ENCODE measurements at places on chromosomes 3 and 15.
A peak's percentile ranks its signal among the peaks of the same experiment; 100 is the strongest.

DNA sequence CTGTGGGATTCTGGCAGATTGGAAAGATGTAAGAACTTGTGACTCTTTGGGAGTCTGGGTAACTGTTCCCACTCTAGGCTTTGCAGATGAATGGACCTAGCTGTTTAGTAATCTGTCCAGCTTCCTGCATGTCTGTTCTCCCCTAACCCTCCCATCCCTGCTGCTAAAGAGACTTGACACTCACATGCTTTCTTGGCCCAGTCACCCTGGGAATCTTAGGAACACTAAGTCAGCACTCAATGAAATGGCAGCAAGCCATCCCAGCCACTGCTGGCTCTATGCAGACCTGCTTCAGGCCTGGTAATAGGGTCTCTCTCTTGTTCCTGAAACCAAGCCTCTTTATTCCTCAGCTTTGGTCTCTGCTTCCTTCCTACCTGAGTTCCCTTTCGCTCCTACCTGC is 63.7 kb upstream of the THSD4 start:
- DNase-seq, result no peak

- no peak for DNase-seq
Measured at GRCh38 chr3:126017362-126017761, 48.4 kb downstream of the ROPN1B start.

DNA sequence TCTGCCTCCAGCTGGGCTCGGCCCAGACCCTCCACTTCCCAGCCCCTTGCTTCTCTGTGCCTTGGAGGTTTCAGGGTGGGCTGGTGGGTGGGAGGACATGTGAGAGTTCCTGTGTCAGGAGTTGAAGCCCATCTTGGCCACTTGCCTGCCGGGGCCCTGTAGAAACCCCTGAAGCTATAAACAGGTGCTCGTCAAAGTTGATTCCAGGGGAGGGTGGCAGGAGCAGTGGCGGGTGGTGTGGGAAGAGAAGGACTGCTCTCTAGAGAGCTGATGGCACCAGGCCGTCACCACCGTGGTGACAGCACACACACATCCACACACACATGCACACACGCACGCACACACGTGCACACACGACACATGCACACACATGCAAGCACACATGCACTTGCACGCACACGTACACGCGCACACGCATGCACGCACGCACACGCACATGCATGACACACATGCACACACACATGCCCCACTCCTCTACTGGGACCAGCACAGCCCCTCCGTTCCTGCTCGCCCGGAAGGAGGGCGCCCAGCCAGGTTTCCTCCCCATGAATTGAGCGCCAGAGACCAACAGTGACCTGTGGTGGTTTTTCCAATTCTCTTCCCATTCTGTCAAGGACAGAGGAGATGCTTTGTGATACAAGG is 56.3 kb upstream of the CGNL1 start:
- DNase-seq, result no peak

- no peak for DNase-seq
Measured at GRCh38 chr15:74626752-74627692, 11.4 kb downstream of the CLK3 start.

DNA sequence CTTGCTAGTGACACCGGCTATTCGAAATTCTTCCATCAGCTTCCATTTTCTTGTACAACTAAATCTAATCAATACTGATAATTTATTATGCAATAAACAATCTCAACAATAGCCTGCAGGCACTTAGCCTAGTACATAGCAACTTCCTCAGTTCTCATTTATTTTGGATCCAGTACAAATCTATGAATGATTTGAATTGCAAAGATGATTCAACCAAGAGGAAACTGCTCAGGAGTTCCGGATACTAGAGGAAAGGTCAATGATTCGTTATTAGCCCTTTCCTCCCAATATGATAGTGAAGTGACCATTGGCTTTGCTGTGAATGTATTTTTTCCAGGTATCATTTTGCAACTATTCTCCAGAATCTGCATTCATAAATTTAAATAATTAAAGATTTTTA is 827.0 kb downstream of the CADM2 start:
- DNase-seq, result no peak

DNA sequence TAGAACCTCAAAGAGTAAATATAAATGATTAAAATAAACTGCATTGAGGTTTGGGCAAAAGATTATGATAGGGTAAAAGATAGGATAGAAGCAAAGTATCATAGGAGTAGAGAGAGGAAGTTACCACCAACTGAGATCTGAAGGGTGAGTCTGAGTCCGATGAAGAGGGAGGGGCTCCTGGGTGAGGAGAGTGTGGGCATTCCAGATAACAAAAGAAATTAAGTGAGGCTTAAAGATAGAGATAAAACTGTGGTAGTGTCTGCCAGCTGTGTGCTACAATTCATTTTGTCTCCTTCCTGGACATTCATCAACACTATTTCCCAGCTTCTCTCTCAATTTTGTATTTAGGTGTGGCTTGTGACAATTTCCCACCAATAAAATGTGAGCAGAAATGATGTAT is 343.0 kb upstream of the PLSCR5 start:
- no peak for DNase-seq

- DNase-seq, result no peak
Measured at GRCh38 chr3:120182613-120183511, 88.6 kb upstream of the GSK3B start.

DNA sequence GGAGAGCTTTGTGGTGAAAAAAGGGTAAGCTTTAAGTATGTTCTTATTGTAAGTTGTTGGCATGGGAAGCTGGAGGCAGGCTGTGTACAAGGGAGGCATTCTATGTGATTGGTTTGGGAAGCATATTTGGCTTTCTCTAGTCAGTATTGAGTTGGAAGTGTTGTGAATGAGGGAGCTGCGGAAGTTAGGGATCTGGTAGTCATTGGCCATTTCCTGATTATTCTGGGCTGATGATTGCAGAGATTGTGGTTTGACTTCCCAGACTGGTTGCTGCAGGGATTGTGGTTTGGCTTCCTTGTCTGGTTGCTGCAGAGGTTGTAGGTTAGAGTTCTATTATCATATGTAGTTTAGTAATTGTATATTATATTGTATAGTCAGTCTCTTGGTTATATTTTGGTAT is 21.0 kb downstream of the STXBP5L start:
- no peak for DNase-seq

DNA sequence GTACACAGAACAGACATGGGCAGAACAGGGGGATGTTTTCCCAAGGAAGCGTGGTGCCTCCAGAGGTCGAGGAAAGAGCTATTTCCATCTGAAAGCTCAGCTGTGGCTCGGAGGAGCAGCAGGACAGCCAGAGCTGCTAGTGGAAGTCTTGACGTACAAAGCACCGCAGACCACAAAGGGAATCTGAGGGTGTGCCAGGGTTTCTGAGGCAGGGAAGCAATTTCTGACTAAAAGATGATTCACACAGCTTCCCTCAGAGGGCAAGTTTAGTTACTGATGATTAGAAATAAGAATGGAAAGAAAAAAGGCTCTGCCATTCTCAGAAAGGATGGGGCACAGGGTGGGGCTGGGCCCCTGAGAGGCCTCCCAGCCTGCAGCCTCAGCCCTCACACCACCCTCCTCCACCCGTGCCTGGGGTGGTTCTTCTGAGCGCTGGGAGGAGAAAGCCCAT is 45.8 kb upstream of the SEC13 start:
- DNase-seq, result peak; percentile 6

DNA sequence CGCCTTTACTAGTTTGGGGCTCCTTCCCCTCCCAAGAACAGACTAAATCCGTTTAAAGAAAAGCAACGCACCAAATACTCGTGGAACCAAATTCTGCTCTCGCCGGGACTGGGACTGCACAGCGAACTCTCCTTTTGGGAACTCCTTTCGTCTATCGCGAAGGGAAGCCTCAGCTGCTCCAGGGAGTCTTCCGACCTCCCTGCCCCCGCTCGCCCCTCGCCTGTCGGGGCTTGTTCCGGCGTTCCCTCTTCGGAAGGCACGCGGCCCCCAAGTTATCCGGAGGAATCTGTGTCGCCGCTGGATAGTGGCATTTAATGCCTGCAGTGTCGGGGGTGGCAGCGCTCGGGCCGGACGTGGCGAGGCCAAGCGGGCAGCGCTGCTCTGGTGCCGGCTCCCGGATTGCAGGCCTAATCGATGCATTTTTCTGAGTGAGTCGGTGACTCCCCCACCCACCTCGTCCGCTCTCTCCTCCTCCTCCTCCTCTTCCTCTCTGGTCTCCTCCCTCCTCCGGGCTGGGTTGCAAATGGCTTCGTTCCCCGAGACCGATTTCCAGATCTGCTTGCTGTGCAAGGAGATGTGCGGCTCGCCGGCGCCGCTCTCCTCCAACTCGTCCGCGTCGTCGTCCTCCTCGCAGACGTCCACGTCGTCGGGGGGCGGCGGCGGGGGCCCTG is at the start of gene TRIM71:
Gene TRIM71, plus strand, starts transcription at position 440 of the 671 bp plus-strand sequence. Its CDS starts 84 bp downstream, at position 524.
- DNase-seq, result no peak

- no peak for DNase-seq
Measured at GRCh38 chr15:73959012-73959581, 32.8 kb downstream of the LOXL1 start.

DNA sequence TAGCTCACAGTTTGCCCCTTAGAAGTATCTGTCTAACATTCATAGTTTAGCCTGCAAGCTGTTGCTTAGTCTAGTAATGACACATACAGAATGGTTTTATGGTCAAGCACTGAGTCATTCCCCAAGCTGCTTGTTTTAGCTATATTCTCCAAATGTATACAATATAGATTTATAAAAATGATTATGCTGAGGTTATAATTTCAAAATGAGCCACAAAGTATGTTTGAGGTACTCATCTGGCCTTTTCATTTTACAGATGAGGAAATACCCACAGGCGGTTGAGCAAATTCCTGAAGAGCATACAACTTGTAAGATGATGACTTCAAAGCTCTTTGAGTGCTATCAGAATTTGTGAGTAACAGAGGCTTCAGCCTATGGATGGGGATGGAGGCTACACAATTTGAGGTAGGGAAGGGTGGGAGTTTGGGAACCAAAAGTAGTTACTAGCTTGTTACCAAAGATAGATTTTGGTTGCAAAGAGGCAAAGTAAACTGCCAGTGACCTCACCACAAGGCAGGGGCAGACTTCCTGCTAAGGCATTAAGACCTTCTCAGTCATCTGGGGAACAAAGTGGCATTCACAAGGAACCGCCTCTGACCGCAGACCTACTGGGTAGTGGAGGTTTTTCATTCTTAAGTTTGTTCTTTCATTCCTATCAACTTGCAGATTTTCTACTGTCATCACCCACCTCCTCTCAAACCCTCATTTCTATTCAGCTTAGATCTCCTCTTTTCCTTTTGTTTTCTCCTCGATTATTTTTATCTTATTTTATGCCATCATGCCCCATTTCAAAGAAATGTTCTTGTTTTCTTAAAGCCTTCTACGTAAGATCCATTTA is 257.2 kb upstream of the NECTIN3 start:
- no peak for DNase-seq

DNA sequence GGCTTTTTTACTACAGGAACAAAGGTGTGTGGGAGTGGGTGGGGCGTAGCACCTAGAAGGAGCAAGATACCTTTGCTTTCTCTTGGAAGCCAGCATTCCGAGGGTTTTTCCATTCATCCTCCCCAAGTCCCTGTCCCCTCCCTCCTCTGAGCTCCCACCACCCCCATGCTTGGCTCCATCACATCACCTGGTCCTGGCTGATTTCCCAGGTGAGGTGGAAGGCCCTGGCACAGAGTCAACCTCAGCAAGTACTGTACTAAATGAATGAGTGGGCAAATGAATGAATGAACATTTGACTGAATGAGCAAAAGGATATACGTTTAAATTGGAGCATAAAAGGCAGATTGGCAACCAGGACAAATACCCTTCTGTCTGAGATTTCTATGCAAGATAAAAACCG is 45.4 kb downstream of the DZIP1L start:
- no peak for DNase-seq

GRCh38 chr15:43749690-43750345 is 3.6 kb downstream of the PDIA3 start:
- no peak for DNase-seq

GRCh38 chr3:139261754-139262586 is 81.8 kb upstream of the MRPS22 start:
- DNase-seq, result no peak

- no peak for DNase-seq
Measured at GRCh38 chr3:10280177-10280529, 12.6 kb downstream of the GHRL start.

- DNase-seq, result no peak
Measured at GRCh38 chr3:146464783-146465182, 4.6 kb downstream of the PLSCR2 start.

DNA sequence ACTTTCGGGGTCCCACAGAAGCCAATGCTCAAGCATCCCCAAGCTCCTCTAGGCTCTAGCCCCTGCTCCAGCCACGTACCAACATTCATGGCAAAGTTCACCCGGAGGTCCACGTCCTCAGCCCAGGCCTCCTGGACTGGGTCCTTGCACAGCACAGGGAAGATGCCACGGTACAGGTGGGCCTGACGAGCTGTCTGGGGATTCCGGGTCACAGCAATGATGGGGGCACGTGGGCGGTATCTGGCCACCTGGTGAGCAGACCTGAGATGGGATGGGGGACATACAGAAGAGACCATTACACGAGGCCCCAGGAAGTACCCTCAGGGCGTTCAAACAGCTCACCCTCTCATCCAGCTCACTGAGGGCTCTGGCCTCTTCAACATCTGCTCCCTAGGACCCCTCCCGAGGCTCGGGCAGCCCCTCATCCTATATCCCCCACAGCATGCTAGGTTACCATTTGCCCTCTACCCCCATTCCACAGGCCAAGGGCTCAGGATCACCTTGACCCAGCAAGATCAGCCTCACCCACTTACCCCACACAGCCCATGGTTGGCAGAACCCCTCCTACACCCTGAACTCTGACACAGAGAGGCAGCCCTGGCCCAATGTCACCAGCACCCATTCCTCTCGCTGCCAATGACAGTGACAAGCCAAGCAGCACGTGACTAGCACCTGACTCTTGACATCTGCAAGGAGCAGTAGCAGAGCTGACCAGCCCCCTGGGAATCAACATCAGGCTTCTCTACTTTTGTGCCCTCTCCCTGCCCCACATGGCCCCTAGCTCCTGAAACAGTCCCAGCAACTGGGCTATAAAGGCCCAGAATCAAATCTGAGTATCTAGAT is 3.0 kb upstream of the GRAMD2A start:
- no peak for DNase-seq

- DNase-seq, result no peak
Measured at GRCh38 chr3:185789134-185789533, 35.7 kb downstream of the IGF2BP2 start.

DNA sequence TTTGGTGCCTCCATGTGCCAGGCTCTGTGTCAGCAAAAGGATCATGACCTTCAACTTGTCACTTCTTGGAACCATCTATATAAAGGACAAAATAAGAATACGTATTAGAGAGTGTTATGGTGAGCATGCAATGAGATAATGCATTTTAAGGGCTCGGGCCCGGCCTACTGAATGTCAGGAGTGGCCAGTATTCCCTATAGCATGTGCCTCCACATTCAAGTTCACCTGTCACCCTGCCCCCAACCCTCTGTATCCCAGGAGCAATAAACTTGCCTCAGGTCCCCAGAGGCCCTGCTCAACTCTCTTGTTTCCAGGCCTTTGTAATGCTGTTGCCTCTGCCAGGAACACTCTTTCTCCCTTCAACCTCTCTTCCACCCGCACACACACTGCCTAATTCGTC is 90.2 kb upstream of the SLC6A11 start:
- no peak for DNase-seq

DNA sequence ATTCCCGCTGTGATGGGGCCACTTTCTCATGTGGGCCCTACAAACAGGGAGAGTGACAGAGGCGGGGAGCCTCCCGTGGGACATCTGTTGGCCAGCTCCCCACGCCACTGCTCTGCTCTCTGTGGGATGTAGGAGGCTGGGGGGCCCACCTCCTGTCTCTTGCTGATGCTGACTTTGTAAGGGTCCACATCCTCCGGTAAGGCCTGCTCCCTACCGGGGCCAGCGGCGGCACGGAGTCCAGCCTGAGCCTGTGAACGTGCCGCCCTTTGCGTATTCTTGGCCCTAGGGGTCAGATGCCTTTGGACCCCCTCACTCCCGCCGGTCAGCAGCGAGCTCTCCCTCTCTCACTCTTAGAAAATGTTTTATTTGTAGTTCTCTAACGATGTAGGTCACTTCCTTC is 153.2 kb downstream of the LRRC28 start:
- no peak for DNase-seq
